Activated CD8-positive, alpha-beta memory T cell treated with anti-CD3 and anti-CD28 coated beads for 1 hour (primary cell): ENCODE measurements at places on chromosomes 3 and 15.

GRCh38 chr15:35998663-35999602, 453.0 kb upstream of the DPH6 start:
- no peak for DNase-seq

DNA sequence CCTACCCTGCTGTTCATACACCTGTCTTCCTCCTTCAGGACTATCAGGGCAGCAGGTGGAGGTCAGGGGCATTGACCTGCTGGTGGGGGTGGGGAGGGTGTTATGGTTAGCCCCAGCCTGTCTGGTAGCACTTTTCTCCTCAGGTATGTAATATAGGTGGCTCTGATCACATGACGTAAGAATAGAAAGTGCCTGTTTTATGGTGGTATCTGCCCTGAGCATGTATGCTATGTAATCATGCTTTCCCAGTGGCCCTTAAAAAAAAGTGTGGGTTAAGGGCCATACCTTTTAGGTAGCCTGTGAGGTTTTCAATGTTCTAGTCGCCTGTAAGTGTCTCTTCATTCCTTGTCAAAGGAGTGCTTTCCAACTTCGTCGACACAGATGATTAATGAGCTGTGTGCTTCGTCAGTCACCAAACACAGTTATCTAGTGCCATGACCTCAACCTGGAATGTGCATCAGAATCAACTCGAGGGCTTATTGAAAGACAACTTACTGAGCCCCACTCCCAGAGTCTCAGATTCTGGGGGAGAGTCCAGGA, 86.3 kb downstream of the KLHL25 start:
- DNase-seq = no peak

- no peak for DNase-seq
These were observed 6.1 kb upstream of the HHATL start for GRCh38 chr3:42708611-42709151.

DNA sequence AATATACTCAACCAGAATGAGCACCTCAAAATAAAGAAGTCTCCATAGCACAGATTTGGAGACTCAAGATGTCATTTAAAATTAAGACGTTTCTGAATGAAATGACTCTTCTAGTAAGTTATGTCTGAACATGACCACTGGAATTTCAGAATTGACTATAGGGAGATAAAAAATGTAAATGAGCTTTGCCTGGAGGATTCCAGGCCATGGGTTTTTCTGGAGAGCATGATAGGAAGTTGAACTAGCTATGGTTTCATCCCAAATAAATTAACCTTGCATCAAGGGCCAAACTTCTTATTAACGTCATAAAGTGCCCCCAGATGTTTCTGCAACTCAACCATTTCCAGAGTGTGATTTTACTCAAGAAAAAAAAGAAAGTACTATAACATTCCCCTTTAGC, 222.6 kb upstream of the NR2F2 start:
- no peak for DNase-seq

DNA sequence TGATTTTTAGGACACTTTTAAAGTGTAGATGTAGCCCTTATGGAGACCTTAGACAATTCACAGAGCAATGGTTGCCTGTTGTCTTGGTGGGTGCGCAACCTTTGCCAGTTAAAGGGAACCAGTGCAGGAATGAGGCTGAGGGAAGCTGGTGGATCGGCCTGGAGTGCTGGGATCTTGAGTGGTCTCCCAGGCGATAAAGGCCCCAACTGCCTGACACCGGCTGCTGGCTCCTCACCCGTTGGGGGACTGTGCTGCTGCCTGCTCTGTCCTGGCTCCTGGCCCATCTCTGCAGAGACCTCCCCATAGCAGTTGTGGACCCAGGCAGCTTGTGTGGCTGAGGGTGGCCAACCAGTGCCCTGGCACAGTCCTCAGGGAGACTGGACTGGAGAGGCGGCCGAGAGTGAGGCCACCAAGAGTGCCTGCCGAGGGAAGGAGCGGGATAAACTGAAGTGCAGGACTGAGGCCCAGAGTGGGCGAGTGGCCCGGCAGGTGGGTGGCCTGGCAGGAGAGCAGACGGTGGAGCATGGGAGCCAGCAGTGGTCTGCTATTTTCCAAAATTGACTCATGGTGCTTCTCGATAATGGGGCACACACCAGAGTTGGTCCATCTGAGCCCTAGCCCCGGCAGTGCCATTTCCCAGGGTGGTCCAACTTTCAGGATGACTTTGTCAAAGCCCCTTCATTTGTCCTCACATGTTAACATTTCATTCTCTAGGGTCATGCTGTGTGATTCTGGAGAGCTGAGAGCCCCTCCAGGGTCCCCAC, 2.1 kb downstream of the ALDH1A3 start:
- no peak for DNase-seq

DNA sequence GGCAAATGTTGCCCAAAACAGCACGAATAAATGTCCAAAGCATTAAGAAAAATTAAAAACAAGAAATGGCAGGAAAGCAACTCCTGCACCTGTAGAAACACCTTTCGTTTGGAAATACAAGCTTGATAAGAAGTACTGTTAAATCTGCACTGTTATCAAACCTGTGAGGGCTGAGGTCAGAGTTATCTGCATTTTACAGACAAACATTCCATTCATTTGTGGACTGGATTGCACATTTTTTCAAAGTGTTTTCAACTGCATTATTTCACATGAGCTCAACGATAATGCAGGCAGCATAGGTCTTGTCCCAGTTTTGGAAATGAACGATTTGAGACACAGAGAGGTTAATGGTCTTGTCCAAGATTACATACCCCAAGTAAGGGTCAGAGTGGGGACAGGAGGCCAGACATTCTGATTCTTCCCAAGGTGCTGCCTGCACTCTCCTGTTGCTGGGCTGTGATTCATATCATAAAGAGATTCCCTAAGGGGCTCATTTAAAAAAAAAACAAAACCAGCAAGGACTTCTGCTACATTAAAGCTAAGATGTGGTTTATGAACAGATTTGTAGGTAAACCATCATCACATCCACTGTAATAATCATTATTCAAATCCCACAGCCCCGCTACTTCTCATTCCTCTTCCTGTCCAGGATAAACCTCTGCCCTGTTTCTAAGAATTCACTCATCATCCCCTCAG, 13.0 kb downstream of the GUCA1C start:
- DNase-seq = no peak

- DNase-seq = no peak
These were observed 6.5 kb downstream of the CHD2 start for GRCh38 chr15:92906563-92907081.

GRCh38 chr3:21755896-21756295, 4.9 kb upstream of the ZNF385D start:
- no peak for DNase-seq

- DNase-seq = no peak
These were observed 21.6 kb upstream of the RASA2 start for GRCh38 chr3:141465221-141465620.

DNA sequence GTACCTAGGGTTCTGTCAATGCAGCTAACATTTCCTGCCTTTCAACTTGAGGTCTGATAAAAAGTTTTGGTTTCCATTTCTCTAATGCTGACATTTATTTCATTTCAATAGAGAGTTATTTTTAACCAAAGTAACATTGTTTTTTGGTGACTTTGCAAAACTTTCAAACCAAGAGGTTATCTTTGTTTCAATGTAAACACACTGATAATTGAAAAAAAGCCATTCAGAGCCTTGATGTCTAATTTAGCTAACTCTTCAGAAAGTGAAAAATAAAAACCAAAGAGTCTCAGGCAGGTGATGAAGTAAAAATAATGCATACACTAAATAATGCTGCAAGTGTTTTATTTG, 9.6 kb upstream of the TIPARP start:
- DNase-seq = no peak

- no peak for DNase-seq
These were observed 241.8 kb upstream of the MCTP2 start for GRCh38 chr15:93989440-93989998.

GRCh38 chr3:73350996-73351395, 273.7 kb downstream of the PDZRN3 start:
- no peak for DNase-seq

- no peak for DNase-seq
These were observed 200.8 kb upstream of the IL12A start for GRCh38 chr3:159787794-159788205.

DNA sequence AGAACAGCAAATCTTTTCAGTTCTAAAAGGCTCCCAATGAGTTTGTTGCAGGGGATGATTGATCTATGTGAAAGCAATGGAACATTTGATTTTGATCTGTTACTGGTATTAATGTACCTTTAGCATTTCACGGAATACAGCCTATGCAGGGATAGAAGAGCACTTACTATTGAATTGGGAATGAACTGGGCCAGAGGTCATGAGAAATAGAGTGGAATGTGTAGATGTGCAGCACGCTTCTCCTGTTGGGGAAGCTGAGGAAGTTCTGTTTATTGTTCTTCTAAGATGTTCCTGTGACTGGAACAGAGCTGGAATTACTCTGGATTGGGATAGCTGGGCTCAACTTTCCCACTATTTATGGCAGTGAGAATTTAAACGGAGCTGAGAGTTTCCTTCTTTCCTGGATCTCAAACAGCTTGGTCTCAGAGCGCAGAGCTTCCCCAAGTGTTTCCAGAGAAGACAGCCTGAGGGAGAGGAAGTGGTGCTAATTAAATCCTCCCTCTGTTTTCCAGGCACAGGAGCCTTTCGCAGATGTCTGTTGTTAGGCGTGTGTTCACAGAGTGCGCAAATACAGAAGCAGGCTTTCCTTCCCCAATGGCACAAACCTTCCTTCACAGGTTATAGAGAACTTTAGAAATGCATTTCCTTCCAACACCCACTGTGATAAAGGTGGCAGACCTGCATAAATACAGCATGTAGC, 32.5 kb downstream of the TPRG1 start:
- DNase-seq = no peak

DNA sequence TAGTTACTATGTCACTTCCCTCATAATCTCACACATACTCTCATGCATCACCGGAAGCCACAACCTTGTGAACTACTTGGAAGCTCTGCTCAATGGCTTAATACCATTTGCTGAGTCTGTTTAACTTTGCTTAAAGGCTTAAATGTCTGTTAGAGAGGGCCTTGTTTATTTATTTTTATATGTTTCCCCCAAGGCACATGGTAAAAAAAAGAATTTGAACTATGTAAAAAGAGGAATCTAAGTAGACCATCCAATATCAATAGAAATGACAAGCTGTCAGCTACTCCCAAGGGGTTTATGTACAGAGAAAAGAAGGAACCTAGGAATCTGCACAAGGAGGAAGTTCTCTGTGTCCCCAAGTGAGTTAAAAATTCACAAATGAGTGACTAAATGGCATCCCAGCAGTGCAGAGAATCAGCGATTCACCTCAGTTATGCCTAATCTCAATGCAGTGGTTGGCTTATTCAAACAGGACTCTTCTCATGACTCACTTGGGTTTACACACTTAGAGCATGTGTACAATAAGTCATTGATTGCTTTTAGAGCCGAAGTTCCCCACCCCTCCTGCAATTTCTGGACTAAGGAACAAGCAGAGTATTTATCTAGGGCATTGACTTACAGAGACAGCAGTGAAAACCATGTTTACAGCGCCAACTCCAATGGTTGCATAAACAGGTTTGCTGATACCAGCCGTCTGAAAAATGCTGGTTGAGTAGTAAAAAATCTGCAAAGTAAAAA, 24.4 kb downstream of the SLC2A2 start:
- no peak for DNase-seq

DNA sequence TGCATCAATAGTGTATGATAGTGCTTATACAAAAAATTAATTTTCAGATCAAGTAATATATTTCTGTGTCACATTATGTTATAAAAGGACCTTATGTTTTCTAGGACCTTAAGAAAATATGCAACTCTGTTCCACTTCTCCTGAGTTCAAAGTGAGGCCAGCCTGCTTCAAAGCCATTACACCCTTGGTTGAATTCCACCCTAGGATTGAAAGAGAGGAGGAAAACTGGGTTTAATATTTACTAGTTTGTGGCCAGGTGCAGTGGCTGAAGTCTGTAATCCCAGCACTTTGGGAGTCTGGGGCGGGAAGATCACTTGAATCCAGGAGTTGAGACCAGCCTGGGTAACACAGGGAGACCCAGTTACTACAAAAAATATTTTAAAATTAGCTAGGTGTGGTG, 32.9 kb upstream of the NR1I2 start:
- no peak for DNase-seq

- no peak for DNase-seq
These were observed 255.0 kb downstream of the OCA2 start for GRCh38 chr15:27844018-27844666.

DNA sequence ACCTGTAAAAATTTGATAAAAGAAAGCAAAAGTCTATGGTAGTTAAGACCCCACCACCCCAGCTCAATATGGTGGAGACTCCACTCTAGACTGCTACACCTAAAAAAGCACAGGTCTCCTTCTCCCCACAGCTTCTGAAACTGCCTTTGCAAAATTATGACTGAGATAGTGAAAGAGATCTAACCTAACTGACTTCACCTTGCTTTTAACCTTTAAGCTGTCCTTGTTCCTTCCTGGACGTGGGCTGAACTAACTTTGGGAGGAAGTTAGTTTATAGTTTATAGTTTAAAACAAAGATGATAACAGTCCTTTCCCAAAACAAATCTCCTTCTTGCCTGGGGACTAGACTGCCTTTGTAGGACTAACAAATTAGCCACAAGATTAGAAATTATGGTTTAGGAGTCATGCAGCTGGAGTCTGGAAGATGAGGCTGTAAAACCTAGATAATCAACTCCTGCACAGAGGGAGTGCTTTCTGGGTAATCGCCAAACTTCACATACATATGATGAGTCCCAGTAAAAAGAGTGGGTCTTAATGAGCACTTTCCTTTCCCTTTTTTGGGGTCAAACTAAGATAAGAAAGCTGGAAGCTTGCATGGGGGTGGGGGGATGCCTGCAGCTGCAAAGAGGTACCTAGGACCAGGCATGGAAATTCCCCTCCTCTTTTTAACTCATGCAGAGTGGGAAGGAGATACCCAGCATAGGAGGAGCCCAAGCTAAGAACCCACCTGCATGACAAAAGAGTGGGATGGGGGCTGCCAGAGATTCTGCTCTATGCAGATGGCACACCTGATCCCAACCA, 17.5 kb downstream of the CCR8 start:
- DNase-seq = no peak

DNA sequence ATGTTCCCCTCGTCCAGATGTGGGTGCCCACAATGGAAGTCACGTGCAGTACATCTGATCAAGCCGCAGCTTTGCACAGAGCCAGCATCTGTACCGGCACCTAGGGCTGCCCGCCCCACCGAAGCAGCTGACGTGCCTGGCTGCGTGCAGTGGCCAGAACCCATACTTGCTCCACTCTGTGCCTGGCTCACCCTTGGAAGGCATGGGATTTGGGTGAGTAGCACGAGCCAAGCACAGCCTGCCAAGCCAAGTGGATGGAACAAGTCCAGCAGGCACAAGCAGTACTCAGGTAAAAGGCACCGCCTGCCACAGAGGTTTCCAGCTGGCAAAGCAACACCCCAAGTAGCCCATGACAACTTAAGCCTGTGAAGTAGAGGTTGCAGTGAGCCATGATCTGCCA, 261.3 kb downstream of the TBC1D5 start:
- DNase-seq = no peak

DNA sequence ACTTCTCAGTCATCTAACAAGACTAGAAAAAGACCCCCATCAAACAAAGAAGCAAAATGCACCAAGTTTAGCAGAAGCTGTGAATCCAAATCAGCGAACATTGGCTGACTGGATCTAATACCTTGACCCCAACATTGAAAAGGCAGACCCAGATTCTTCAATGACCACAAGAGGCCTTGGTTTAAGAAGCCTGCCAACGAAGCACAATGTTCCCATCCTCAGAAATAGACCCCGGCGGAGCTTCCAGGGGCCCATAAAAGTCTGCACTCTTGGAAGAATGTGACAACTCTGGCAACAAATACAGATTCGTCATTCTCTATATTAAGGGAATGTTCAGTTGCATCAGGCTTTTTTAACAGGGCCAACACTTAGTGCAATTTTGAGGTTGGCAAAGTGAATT, 112.8 kb upstream of the BCL6 start:
- no peak for DNase-seq
